ENCODE measurements at places on chromosomes 6 and 20.

DNA sequence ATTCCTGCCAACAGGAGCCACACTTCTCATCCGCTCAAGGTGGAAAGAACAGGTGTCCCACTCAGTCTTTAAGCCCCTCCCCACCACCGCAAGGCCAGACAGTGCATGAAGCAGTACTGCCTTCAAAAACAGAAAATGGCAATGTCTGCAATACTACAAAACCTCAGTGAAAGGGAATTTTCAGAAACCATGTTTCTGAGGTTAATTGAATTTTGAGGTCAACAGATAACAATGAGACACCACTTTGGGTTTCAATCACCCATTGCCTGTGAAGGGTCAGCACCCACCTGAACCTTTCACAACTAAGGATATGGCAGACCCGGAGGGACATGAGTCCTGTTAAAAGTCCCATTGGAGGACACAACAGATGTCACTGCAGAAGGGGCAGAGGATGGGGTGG, 13.0 kb downstream of the ZC3H12D start:
- no peak for DNase-seq

- DNase-seq = no peak
Observed at GRCh38 chr20:53444401-53445149, 149.1 kb downstream of the ZNF217 start.

DNA sequence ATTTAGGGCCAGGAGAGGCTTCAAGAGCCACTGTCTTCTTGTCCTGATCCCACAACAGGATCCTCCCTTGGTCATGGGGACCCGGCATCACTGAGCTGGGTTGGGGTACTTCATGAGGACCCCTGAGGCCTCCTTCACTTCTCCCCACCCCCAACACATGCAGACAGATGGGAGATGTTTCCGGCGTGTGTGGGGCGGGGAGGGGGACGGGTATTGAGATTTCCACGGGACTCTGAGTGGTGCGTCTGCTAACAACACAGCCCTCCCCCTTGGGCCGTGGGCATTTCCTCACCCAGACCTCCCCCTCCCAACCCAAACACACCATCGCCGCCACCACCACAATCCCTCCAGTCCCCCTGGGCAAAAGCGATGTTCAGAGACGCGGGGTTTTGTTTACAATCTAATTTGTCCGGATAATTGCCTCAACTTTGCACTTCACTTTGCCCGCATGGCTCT, 906 bp upstream of the FOXP4 start:
- DNase-seq = no peak

- peak; percentile 73 for DNase-seq
Observed at GRCh38 chr20:17570347-17571152, 675 bp downstream of the DSTN start.

GRCh38 chr6:65091561-65091960, 615.5 kb downstream of the EYS start:
- DNase-seq = no peak

GRCh38 chr20:7231303-7231702, 463.8 kb downstream of the BMP2 start:
- DNase-seq = no peak

GRCh38 chr6:52373151-52373690, 11.3 kb downstream of the PAQR8 start:
- no peak for DNase-seq

DNA sequence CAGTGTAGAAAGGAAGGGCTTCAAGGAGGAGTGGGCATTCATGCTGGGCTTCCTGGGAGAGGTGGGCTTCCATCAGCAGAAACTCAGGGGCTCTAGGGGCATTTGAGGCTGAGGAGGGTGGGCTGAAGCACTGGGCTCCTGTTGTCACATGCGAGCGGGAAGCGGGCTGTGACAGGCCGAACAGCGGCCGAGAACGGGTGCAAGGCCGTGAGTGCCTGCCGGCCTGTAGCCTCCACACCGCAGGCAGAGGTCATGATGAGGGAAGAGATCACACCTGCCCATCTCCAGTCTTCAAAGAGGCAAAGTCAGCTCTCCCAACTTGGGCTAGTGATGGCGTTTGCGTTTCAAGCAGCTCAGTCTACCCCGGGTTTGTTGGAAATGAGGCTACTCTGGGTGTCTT, 880 bp downstream of the TTLL2 start:
- peak; percentile 20 for DNase-seq

DNA sequence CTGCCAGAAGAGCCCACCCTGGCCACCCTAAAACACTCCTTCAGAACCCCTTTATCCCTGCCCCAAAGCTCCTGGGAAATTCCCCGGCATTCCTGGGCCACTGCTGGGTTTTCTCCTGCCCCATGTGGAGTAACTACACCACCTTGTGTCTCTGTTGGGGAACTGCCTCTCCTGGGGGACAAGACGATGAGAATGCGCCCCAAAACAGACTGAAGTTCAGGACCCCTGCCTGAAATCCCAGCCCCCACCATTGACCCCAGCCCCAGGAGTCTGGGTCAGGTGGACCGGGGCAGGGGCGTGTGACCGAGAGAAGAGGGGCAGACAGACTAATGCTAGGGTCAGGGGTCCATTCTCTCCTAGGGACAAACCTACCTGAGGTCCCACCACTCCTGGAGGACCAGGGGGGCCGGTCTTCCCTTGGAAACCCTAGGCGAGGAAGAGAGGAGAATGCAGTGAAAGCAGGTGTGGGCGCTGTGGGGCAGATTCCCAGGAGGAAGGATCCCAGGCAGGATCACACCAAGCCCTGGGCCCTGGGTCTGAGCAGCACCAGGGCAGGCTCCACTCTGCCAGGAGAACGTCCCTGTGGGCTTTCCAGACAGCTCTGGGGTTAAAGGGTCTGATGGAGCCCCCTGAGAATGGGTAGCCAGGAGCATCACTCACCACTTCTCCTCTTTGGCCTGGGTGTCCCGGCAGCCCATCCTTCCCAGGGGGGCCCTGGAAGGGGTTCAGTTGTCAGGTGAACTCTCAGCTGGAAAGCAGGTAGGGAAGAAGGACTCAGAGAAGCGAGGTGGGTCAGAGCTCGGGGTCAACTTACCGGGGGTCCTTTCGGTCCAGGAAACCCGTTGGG, 19.4 kb downstream of the COL11A2 start:
- DNase-seq = no peak

DNA sequence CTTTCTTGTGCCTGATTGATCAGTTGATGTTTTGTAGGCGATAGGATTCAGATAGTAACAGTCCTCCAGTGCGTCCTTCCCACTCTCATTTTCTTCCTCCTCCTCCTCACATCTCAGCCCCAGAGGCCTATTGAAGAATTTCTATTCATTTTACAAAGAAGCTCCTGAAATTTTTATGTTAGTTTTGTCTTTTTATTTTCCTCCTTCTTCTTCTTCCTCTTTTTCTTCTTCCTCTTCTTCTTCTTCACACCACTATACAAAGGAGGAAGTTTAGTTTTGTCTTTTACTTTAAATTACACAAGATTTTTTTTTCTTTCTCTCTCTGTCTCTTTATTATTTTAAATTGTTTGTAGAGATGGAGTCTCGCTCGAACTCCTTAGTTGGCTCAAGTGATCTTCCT, 19.1 kb downstream of the BTN2A1 start:
- DNase-seq = no peak

GRCh38 chr20:9172851-9173250, 104.0 kb downstream of the PLCB4 start:
- DNase-seq = no peak

DNA sequence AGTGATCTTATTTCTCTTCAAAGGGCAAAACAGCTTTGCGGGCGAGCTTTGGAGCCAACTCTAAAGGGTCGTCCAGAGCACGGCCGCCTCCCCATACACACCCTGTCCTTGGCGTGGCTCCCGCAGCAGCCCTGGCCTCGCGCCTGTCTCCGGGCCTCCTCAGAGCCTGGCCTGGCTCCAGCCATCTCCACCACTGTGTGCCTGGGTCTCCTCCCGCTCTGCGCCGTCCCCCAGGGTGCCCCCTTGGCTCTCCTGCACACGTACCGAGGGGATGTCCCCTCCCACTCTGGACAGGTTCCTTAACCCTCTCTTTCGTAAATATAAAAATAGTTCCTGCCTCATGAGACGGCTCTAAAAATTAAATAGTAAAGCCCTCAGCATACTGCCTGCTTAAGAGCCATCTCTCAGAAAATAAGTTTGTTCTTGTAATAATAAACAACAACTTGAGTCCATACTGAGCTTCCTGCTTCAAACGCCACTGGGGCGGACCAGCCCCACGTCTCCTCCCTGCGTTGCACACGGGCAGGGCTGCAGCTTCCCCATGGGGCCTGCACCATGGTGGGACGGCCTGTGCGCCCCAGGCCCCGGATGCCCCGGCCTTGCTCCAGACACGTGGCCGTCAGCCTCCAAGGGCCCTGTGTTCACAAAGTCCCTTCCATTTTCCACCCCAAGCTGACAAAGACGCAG, 226.2 kb downstream of the TTLL2 start:
- DNase-seq = no peak

- DNase-seq = no peak
Observed at GRCh38 chr6:128389820-128390534, 130.4 kb downstream of the PTPRK start.

DNA sequence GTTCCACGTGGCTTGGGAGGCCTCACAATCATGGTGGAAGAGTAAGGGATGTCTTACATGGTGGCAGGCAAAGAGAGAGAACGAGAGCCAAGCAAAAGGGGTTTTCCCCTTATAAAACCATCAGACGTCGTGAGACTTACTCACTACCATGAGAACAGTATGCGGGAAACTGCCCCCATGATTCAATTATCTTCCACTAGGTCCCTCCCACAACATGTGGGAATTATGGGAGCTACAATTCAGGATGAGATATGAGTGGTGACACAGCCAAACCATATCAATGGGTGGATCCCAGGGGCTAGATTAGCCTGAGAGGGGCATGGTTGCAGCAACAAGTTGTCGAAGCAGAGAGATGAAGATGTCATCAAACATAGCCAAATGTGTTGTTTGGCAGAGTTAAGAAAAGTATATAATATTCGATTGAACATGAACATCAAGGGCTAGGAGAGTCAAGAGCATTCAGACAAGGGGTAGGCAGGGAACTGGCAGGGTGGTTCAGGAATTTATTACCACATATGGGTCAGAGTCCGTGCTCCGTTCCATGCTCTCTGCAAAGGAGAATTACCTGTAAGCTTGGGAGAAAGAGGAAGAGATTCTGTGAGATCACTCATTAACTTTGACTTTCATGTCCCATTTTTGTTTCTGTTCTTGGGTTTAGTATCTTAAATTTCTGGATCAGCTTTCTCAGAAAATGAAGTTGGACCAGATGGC, 98.8 kb downstream of the CCDC170 start:
- no peak for DNase-seq

GRCh38 chr20:24700166-24700860, 230.9 kb downstream of the SYNDIG1 start:
- peak; percentile 46 for DNase-seq

GRCh38 chr20:33560026-33560425, 70.1 kb downstream of the CBFA2T2 start:
- no peak for DNase-seq

DNA sequence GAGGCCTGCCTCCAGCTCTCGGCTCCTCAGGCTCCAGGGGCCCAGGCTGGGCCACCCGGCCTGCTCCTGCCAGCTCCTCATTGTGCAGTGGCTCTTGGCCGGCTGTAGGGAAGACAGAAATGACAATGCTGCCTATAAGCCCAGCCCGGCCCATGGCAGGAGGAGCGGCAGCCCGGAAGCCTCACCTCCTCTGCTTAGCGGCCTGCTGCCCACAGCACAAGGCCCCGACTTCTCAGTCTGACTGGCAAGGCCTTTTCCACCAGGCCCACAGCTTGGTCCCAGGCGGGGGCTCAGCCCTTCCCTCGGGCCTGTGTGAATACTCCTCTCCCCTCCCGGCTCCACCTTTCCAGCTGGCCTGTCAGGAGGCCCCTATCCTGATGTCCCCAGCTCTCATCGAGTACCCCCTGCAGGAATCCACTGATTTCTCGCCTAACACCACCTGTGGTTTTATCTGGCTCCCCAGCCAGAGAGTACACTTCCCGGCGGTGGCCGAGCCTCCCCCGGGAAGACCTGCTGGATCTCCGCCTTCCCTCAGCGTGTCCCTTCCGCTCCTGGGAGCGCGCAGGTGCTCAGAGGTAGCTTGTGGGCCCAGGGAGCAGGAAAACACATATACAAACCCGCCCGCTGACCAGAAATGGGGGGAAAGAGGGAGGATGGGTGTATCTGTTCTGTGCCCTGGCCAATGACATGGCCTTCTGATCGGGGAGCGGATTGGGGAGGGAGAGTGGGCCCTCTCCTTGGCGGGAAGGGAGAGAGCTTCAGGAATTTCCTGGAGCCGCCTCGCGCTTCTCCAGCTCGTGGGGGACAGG, 963 bp downstream of the DDRGK1 start:
- DNase-seq = no peak

DNA sequence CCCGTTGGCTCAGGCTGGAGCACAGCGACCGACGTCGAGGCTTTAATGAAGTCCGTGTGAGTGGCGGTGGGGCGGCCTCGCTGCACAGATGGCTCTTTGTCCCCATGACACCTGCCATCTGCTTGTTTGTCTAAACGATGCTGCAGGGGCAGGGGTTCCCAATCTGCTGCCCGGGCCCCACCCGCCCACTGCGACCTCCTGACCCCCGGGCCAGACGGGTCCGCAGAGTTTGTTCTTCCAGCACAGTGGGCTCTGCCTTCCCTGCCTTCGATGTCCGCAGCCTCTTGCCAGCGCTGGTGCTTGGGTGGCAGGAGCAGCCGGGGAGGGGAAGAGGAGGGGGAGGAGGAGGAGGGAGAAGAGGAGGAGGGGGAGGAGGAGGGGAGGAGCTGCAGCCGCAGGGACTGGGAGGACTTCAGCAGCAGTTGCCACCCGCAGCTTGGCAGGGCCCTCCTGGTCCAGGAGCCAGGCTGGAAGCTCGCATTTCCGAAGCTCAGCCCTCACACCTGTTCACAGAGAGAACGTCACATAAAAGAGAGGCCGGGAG, 210.0 kb downstream of the DLL1 start:
- DNase-seq = peak; percentile 49

DNA sequence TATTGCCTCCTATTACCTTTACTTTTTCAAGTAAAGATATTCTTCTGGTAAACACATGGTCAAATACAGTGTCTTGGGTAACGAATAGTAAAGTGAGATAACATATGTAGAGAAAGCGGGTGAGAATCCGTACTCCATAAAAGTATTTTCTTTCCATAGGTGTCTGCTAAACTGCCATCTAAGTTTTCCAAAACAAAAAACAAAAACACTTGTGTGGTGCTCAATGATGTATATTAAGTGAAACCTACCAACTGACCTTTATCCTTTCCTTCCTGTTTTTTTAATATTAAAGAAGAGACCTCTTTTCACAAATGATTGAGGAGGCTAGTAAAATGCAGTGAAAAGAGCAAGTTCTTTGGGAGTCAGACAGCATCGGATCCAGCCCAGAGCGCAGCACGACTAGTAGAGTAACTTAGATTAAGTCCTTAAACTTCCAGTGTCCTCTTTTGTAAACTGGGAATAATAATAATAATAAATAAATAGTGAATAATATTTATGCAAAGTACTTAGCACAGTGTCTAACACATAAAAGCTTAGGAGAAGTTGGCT, 437 bp upstream of the CDKAL1 start:
- no peak for DNase-seq

DNA sequence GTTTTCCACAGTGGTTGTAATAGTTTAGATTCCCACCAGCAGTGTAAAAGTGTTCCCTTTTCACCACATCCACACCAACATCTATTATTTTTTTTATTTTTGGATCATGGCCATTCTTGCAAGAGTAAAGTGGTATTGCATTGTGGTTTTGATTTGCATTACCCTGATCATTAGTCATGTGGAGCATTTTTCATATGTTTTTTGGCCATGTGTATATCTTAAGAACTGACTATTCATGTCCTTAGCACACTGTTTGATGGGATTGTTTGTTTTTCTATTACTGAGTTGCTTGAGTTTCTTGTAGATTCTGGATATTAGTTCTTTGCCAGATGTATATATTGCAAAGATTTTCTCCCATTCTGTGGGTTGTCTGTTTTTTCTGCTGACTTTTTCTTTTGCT, 820.1 kb downstream of the TENT5A start:
- no peak for DNase-seq

- peak; percentile 79 for DNase-seq
Observed at GRCh38 chr6:36340618-36341454, 4.1 kb upstream of the BNIP5 start.

All from islet precursor cell (in vitro differentiated cells).